Naive thymus-derived CD4-positive, alpha-beta T cell (primary cell): ENCODE measurements at places on chromosomes 5 and 9. TPM values are rescaled to one million over a fixed set of nuclear protein-coding genes. Genes with fewer than 3 reads are reported as not detected.

DNA sequence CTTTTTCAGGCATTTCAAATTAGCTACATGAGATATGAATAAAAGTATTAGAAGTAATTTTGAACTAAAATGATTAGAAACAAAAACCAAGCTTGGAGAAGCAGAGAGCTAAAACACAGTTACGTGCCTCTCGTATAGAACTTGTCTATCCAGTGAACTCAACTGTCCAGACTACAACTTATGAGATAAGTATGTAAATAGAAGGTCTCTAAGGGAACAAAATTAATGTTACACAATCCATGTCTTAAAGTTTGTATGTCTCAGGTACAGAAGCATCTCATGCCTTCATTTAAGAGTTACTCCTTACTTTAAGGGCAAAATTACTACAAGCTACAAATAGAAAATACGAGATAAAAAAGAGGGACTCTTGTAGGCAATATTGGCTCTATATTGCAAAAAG, 316.8 kb downstream of the CETN3 start:
- no peaks in the 10 kb centered on the region for H3K27me3 ChIP-seq
- no peak overlapping the region for H3K27ac ChIP-seq
- DNase-seq = no peak

DNA sequence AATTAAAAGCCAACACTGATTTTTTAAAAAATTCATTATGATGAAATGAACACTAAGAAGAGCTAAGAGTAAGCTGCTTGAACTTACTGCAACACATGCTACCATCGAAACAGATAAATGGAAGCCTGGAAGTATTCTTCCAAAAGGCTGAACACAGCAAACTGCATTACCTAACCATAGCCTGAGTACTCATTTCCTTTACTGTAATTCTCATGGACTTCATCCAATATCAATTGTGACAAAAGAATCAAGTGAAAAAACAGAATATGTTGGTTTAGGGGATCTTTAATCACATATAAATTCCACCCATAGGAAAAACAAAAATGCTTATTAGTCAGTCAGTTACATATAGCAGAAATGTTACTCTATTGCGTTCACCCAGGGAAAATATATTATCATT, 68.5 kb downstream of the DROSHA start:
- H3K27me3 ChIP-seq = no peaks in the 10 kb centered on the region
- H3K4me1 ChIP-seq = no peaks in the 10 kb centered on the region
- DNase-seq = no peak
- H3K27ac ChIP-seq = no peak overlapping the region
- peaks cover 87% of the 10 kb centered on the region for H3K36me3 ChIP-seq
- no peak overlapping the region for H3K4me3 ChIP-seq

The FST gene
- total RNA-seq = 0.34 TPM in 1 of 2 replicates, not detected in the other

DNA sequence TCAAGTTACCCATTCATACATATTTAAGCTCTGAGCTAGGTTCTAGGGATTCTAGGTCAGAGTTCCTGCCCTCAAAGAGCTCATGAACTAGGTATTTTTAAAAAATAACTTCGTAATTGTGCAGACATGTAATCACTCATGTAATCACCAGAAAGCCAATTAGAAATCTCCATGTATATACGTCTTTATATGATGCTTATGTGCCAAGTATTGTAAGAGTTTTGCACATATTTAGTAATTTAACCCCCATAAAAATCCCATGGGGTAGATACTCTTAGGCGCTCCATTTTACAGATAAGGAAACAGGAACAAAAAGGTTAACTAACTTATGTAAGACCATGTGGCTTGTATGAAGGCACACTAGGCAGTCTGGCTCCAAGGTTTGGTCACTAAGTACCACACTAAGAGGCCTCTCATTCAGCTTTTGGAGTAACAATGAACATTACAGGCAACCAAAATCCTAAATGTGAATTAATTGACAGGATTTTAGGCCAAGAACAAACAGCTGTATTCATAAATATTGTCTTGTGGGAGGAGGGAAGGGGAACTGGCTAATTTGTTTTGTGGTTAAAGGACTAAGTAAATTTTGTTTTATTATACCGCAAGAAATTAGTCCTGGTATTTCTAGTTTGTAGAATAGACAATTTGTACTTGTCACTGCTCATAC, 1.7 kb upstream of the OTULINL start:
- H3K4me3 ChIP-seq = no peak overlapping the region
- no peak for DNase-seq
- no peak overlapping the region for H3K27ac ChIP-seq
- H3K27me3 ChIP-seq = no peaks in the 10 kb centered on the region

- H3K36me3 ChIP-seq = no peaks in the 10 kb centered on the region
- DNase-seq = no peak
- H3K4me3 ChIP-seq = no peak overlapping the region
- no peaks in the 10 kb centered on the region for H3K27me3 ChIP-seq
- no peak overlapping the region for H3K27ac ChIP-seq
These were observed 59.3 kb downstream of the SNX30 start for GRCh38 chr9:112809906-112810305.

The TRIO gene
- total RNA-seq = 45.9 TPM

DNA sequence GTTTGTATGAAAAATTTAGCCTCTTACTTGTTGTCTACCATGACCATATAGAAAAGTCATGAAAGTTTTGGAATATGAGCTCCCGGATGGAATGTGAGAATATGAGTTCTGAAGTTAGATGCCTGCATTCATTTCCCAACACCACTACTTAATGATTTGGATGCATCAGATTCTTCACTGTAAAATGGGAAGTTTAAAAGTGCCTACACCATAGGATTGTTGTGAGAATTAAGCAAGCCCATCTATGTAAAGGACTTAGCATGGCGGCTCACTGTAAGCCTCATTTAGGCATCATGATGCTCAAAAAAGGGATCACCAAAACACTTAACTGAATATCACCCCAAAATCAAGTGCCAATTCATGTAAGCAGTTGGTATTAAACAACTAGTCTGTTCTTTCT, 177.3 kb downstream of the RAB3C start:
- peak overlapping the region; percentile 24 for H3K4me3 ChIP-seq
- peaks cover 5% of the 10 kb centered on the region for H3K4me1 ChIP-seq
- DNase-seq = no peak
- H3K27ac ChIP-seq = no peak overlapping the region

- no peak for DNase-seq
- H3K36me3 ChIP-seq = peaks cover 46% of the 10 kb centered on the region
- H3K4me3 ChIP-seq = peak overlapping the region; percentile 36
- H3K4me1 ChIP-seq = peaks cover 6% of the 10 kb centered on the region
- peak overlapping the region; percentile 69 for H3K27ac ChIP-seq
These were observed 20.5 kb downstream of the ERAP2 start for GRCh38 chr5:96896806-96897205.

DNA sequence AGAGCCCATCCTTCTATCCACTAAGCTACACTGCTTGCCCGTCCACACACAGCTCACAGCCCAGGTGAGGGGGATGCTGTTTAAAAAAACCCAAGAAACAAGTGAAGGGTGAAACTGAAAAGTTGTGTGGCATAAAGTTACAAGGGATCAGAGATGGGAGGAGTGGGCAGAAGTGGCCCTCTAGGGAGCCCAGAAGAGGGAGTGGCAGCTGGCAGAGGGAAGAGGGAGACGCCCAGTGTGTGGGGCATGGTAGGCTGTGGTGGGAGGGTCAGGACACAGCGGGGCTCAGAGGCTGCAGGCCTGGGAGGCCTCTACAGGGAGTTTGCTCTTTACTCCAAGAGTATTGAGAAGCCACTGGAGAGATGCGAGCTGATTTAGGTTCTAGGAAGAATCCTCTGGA, 30.1 kb upstream of the HRH2 start:
- H3K36me3 ChIP-seq = no peaks in the 10 kb centered on the region
- no peak overlapping the region for H3K4me3 ChIP-seq
- no peaks in the 10 kb centered on the region for H3K4me1 ChIP-seq

DNA sequence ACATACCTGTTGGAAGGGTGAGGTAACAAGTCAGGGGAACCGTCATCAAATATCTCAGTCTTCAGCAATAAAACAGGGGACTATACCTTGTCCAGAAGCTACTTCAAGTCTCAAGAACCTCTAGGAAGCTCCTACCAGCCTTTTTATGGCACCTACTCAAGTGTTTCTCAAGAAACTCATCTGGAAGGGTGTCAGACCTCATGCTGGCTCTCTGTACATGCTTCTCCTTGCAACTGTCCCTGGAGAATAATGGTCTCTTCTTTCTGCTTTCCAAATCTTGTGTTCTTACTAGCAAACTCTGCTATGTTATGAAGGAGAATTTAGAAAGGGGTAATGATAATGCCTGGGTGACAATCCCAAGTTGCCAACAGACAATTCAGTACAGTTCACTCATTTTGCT, 8.3 kb upstream of the PTAR1 start:
- H3K4me1 ChIP-seq = no peaks in the 10 kb centered on the region
- H3K27ac ChIP-seq = no peak overlapping the region
- no peaks in the 10 kb centered on the region for H3K27me3 ChIP-seq
- no peaks in the 10 kb centered on the region for H3K36me3 ChIP-seq

GRCh38 chr5:114238771-114239313, 123.0 kb upstream of the KCNN2 start:
- no peak overlapping the region for H3K4me3 ChIP-seq
- no peaks in the 10 kb centered on the region for H3K4me1 ChIP-seq
- H3K36me3 ChIP-seq = no peaks in the 10 kb centered on the region
- H3K27ac ChIP-seq = no peak overlapping the region
- no peaks in the 10 kb centered on the region for H3K27me3 ChIP-seq

GRCh38 chr5:172365948-172366608, 82.5 kb upstream of the UBTD2 start:
- H3K4me3 ChIP-seq = no peak overlapping the region
- DNase-seq = no peak
- no peaks in the 10 kb centered on the region for H3K4me1 ChIP-seq
- H3K36me3 ChIP-seq = no peaks in the 10 kb centered on the region
- no peak overlapping the region for H3K27ac ChIP-seq

DNA sequence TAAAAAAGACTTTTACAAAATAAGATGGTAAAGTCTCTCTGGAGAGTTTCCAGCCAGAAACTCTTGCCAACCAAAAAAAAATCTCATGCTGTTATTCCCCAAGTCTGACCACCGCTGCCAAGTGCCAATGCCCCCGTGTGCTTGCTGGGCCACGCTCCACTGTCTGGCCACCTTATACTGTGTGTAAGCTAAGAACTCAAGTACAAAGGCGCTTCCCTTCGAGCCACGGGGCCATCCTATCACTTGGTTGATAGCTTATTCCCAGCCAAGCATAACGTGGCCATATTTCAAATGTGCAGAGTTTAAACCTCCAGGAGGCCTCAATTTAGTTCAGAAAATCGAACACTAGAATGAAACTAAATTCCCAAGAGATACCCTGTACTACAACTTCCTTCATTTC, 36.0 kb downstream of the ROR2 start:
- H3K27ac ChIP-seq = no peak overlapping the region
- H3K36me3 ChIP-seq = no peaks in the 10 kb centered on the region
- H3K27me3 ChIP-seq = no peaks in the 10 kb centered on the region
- H3K4me3 ChIP-seq = no peak overlapping the region
- DNase-seq = no peak

The SLC45A2 gene
- total RNA-seq = 0.17 TPM in 1 of 2 replicates, not detected in the other

DNA sequence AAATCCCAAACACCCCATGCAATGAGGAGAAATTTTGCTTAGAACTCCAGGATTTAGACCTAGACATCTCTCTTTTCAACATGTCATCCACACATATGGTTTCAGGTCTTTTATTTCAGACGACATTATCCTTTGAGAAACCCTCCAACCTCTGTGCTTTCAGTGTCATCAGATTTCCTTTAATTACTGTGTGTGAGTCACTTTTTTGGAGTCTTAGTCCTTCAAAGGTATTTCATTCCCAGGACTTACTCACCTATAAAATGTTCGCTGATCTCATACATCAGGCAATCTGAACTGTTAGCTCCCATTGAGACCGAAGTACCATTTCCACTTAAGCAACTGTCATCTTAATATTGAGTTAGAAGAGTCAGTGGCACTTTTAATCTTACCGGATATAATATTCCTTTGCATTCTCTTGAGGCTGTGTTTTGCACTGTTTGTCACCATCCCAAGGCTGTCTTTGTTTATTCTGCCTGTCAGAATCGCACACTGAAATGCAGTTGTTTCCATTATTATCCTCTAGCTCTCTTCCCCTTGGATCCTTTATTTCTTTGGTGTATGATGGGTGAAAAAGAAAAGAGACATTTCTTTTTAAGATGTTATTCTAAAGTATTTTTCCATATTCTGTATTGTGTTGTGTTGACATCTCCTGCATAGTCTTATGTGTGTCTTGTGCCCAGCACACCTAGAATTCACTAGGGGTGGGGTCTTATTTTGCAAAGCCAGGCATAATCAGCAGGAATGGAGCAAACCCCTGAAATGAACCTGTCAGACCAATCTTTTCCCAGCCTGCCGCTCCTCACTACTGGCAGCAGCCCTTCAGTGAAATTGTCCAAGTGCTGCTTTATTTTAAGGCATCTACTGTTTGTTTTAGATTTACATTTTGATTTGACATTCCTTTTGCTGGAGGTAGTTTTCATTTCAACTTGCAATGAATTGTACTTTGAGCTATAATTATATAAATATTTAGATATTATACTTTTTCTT, 155.4 kb downstream of the PAM start:
- H3K27me3 ChIP-seq = no peaks in the 10 kb centered on the region
- DNase-seq = no peak
- no peaks in the 10 kb centered on the region for H3K4me1 ChIP-seq
- H3K27ac ChIP-seq = no peak overlapping the region

The RANBP17 gene
- total RNA-seq = not detected

DNA sequence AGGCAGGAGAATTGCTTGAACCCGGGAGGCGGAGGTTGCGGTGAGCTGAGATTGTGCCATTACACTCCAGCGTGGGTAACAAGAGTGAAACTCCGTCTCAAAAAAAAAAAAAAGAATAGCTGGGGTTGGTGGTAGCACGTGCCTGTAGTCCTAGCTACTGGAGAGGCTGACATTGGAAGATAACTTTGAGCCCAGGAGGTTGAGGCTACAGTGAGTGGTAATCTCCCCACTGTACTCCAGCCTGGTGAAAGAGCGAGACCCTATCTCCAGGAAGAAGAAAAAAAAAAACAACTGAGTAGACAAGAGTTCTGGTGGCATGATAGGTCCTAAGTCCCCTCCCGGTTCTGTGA, 26.3 kb downstream of the GOLGA2 start:
- DNase-seq = no peak
- no peaks in the 10 kb centered on the region for H3K27me3 ChIP-seq
- peak overlapping the region; percentile 83 for H3K4me3 ChIP-seq

DNA sequence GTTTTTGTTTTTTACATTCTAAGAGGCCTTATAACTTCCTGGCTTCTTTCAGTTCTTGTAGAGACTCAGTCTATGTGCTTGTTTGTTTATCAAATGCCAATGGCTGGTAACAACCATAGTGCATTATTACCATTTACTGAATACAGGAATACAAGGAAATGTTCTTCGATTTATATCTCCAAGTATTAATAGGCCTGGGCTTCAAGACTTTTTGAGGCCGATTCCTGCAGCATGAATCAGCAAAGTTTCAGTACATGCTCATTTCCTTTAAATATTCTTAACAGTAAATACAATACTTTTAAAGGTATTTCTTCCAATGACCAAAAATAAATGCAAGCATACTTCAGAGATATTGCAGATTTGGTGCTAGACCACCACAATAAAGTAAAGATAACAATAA, 535.3 kb downstream of the EFNA5 start:
- H3K27ac ChIP-seq = no peak overlapping the region
- DNase-seq = no peak
- H3K27me3 ChIP-seq = no peaks in the 10 kb centered on the region
- no peaks in the 10 kb centered on the region for H3K4me1 ChIP-seq
- H3K36me3 ChIP-seq = no peaks in the 10 kb centered on the region

- H3K27me3 ChIP-seq = no peaks in the 10 kb centered on the region
- H3K36me3 ChIP-seq = peaks cover 81% of the 10 kb centered on the region
- H3K27ac ChIP-seq = no peak overlapping the region
These were observed 33.0 kb downstream of the FKBP15 start for GRCh38 chr9:113187929-113188595.
